ENCODE measurements at places on chromosomes 13 and 19.

- no peak for DNase-seq
Observed at GRCh38 chr13:93709506-93710244, 483.1 kb downstream of the GPC6 start.

DNA sequence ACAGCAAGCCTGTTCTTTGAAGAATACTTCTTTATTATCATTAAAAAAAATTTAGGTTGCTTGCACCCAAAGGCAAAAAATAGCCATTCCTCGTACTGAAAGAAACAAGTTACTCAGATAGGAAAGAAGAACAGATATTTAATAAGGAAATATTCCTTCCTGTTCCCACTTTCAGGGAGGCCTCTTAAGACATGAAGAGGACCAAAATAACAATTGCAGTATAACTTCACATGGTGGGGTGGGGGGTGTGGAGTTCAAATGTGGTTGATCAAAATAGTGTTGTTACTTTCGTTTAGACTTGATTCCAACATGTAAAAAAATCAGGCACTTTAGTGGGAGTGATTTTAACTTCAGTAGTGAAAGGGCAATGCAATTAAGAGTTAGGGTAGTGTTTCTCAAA lies 3.6 kb downstream of the RGCC start:
- no peak for DNase-seq

- no peak for DNase-seq
Observed at GRCh38 chr13:80339563-80339911, 1.4 kb downstream of the SPRY2 start.

GRCh38 chr13:21733475-21734263 lies 62.8 kb downstream of the FGF9 start:
- DNase-seq = no peak

DNA sequence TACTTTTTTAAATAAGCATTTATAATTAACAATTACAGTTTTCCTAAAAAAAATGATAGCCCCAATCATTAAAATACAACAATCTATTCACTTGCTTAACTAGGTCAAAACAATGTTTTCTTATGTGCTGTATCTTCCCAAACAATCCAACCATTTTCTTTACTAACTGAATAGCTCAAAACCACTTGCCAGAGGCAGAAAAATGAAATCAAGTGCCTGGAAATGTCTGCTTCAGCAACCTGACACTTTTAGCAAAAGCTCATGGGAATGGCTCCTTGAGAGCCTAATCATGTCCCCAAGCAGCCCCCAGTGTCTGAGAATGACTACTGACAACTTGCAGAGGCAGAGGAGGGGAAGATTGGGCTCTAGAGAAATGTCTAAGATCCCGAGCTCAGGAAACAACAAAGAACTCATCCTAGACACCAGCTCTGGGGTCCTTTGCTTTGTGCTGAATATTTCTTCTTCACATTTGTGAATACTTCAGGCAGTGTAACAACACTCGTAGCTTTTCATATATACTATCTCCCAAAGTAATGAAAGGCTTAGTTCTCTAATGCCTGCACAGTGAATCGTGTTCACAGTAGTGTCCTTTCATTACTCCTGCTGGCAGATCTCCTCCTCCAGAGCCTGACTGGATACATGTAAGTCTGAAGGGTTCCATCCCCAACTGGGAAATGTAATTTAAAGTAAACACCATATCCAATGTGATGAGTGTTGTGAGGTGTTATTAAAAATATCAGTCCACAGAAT lies 280.0 kb downstream of the LHFPL6 start:
- DNase-seq = no peak

GRCh38 chr19:14094854-14095253 lies 4.3 kb upstream of the SAMD1 start:
- no peak for DNase-seq

- DNase-seq = no peak
Observed at GRCh38 chr13:42487221-42487620, 86.7 kb upstream of the TNFSF11 start.

GRCh38 chr13:105403086-105403485 lies 1132.4 kb downstream of the EFNB2 start:
- no peak for DNase-seq

- DNase-seq = no peak
Observed at GRCh38 chr19:12092956-12093355, 28.4 kb downstream of the ZNF844 start.

DNA sequence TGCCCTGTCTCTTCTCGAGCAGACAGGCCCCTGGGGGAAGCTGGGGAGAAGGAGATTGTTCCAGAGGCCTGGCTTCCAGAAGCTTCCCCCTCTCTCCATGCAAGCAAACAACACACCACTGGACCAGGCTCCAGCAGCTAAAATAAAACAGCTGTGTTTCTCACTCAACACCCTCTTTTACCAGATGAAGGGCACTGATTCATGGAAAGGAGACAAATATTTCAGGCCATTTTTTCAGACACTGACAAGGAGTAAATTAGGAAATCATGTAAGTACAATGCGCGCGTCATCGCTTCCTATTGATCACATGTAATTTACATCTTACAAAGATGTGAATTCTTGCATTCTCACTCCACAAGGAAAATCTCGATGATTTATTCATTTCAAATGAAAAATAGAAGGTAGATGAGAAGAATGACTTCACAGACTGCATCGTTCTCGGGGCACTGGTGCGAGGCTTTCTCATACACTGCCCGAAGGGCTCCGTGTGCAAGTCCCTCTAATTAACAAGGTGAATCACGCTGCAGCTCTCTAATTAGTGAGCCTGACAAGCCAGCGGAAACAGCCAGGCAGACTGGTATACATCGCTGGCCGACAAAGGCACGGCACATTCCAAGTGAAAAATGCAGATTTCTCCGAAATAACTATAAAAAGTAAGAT lies 153.6 kb downstream of the KCTD15 start:
- peak; percentile 53 for DNase-seq

DNA sequence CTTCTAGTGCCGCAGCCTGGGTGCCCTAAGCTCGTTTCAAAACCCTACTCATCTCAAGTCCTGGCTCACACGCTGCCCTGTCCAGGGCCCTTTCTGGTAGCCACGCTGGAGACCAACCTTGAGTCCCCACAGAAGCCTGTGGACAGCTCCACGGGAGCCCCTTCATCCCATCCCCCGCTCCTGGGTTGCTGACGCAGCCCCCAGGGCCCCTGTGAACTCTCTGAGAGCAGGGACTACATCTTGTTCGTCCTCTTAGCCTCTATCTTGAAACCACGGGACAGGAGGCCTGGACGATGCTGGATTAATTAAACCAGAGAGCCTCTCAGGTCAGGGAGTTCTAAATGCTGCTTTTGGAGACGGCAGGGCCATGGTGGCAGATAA lies 7.4 kb downstream of the MLLT1 start:
- DNase-seq = no peak

DNA sequence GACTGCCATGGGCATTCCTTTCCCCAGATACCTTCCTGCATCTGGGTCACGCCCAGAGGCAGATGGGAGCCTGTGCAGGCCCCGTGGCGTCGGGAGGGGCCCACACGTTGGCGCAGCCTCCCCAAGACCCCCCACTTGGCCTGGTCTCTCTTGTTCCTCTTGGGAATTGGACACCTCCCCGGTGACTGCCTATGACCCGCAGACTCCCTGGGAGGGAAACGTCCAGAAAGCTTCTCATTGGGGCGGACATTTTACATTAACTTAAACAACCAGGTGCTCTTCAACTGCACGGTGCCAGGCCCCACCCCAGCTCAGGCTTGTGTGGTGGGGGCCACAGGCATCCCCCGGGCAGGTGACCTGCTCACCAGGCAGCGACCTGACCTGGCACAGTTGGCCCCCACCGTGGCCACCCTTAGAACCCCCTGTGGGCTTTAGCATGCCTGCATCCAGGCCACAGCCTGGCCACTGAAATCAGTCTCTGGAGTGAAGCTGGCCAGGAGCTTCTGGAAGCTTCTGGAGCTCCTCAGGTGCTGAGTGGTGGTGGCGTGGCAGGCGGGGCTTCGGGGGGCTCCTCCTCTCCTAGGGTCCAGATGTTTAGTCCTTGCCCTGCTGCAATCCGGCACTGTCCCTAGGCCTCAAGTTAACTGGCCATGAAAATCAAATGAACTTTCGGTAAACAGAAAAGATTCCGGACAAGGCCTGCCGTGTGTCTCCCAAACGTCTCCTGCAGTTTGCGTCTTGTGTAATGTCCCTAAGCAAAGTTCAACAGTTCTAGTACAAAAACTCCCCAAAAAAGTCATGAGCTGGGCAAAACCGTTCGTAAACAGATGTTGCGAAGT lies 8.5 kb upstream of the PROZ start:
- DNase-seq = peak; percentile 40

DNA sequence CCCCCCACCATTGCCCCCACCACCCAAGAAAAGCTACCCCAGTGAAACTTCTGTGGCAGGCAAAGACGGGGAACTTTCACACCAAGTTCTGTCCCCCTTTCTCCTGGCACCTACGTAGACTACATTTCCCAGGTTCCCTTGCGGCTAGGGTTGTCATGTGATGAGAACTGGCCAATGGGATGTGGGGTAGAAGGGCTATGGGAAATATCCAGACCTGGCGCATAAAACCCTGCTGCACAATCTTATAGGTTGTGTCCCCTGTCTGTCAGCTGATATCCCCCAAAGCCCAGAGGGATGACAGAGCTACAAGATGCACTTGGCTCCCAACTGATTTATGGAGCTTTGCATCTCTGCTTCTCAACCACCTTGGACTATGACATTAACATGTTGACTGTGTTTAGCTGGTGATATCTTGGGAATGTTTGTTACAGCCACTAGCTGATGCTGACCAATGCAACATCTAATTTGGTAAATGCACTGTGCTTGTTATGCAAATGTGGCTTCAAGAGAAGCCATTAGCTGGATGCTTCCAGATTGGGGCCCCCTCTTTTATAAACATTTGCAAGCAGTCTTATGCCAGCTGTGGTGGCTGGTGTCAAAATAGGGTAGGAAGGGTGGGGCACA lies 6.1 kb downstream of the SH2D3A start:
- no peak for DNase-seq

- DNase-seq = no peak
Observed at GRCh38 chr13:111552891-111553655, 232.6 kb downstream of the TEX29 start.

All from right atrium auricular region (tissue), 2 donors.